ENCODE measurements at places on chromosomes 6 and 20. TPM values are rescaled to one million over a fixed set of nuclear protein-coding genes. Genes with fewer than 3 reads are reported as not detected.

DNA sequence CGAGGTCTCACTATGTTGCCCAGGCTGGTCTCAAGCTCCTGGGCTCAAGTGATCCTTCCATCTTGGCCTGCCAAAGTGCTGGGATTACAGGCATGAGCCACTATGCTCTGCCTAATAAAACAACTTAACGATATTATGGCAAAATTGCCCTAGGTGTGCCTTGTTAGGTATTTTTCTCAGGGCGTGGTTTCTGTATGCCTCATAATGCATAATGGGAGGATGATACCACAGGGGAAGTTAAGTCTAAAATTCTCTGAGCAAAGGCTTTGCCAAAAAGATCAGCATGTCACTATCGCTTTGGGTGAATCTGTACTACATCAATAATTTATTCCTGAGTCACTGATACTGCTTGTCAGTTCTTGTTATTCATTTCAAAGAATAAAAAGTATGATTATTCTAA lies 15.9 kb upstream of the LOC128125822 start:
- no peaks in the 10 kb centered on the region for H3K4me1 ChIP-seq
- H3K36me3 ChIP-seq = no peaks in the 10 kb centered on the region
- no peaks in the 10 kb centered on the region for H3K27me3 ChIP-seq
- H3K4me3 ChIP-seq = no peak overlapping the region

- H3K27me3 ChIP-seq = no peaks in the 10 kb centered on the region
- H3K27ac ChIP-seq = no peak overlapping the region
- DNase-seq = no peak
- peaks cover 3% of the 10 kb centered on the region for H3K4me1 ChIP-seq
- no peak overlapping the region for H3K4me3 ChIP-seq
Measured at GRCh38 chr6:143621876-143622605, 55.7 kb upstream of the PHACTR2 start.

DNA sequence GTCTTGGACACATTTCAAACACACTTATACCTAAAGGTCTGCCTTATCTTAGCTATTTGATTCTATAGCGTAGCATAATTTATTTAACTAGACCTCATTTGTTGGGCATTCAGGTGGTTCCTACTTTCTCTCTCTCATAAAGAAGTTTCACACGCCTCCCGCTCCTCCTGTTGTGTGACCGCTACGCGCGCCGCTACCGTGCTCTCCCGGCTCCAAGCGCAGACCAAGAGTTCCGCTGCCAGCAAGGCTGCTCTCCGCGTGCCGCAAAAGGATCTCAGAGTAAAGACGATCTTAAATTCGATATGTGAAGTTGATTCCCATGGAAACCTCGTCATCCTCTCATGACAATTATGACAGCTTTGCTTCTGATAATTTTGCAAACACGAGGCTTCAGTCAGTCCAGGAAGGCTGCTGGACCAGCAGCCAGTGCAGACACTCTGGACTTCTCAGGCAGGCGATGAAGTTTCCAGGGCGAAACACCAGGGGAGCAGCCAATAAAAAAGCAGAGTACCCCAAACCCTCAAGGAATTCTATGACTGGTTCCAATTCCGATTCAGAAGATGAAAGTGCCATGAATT lies 20.4 kb downstream of the PRSS16 start:
- no peaks in the 10 kb centered on the region for H3K36me3 ChIP-seq
- no peak overlapping the region for H3K27ac ChIP-seq
- DNase-seq = no peak
- H3K4me1 ChIP-seq = no peaks in the 10 kb centered on the region
- no peak overlapping the region for H3K4me3 ChIP-seq

- no peak overlapping the region for H3K27ac ChIP-seq
- H3K4me1 ChIP-seq = no peaks in the 10 kb centered on the region
- H3K4me3 ChIP-seq = no peak overlapping the region
- H3K36me3 ChIP-seq = no peaks in the 10 kb centered on the region
Measured at GRCh38 chr20:60867589-60867988, 384.5 kb upstream of the CDH4 start.

- DNase-seq = peak; percentile 30
- H3K4me3 ChIP-seq = no peak overlapping the region
- H3K27ac ChIP-seq = peak overlapping the region; percentile 47
- peaks cover 7% of the 10 kb centered on the region for H3K36me3 ChIP-seq
- peaks cover 9% of the 10 kb centered on the region for H3K4me1 ChIP-seq
- H3K27me3 ChIP-seq = no peaks in the 10 kb centered on the region
Measured at GRCh38 chr20:5090191-5090590, 29.6 kb downstream of the PCNA start.

- DNase-seq = no peak
- no peak overlapping the region for H3K4me3 ChIP-seq
- H3K27me3 ChIP-seq = no peaks in the 10 kb centered on the region
- no peak overlapping the region for H3K27ac ChIP-seq
- peaks cover 3% of the 10 kb centered on the region for H3K36me3 ChIP-seq
Measured at GRCh38 chr20:34010405-34010931, 16.8 kb downstream of the RALY start.

GRCh38 chr6:144232832-144233230 lies 52.3 kb upstream of the UTRN start:
- no peaks in the 10 kb centered on the region for H3K27me3 ChIP-seq
- H3K36me3 ChIP-seq = no peaks in the 10 kb centered on the region
- no peak overlapping the region for H3K4me3 ChIP-seq
- no peak for DNase-seq
- no peaks in the 10 kb centered on the region for H3K4me1 ChIP-seq

GRCh38 chr6:24951811-24952299 lies 16.1 kb upstream of the RIPOR2 start:
- peak overlapping the region; percentile 23 for H3K4me3 ChIP-seq
- H3K4me1 ChIP-seq = peaks cover 78% of the 10 kb centered on the region
- peak overlapping the region; percentile 76 for H3K27ac ChIP-seq
- peak; percentile 46 for DNase-seq
- H3K36me3 ChIP-seq = no peaks in the 10 kb centered on the region

- no peak overlapping the region for H3K27ac ChIP-seq
- no peak overlapping the region for H3K4me3 ChIP-seq
- no peaks in the 10 kb centered on the region for H3K4me1 ChIP-seq
- DNase-seq = no peak
- no peaks in the 10 kb centered on the region for H3K36me3 ChIP-seq
Measured at GRCh38 chr6:74891349-74891831, 314.5 kb downstream of the COL12A1 start.

DNA sequence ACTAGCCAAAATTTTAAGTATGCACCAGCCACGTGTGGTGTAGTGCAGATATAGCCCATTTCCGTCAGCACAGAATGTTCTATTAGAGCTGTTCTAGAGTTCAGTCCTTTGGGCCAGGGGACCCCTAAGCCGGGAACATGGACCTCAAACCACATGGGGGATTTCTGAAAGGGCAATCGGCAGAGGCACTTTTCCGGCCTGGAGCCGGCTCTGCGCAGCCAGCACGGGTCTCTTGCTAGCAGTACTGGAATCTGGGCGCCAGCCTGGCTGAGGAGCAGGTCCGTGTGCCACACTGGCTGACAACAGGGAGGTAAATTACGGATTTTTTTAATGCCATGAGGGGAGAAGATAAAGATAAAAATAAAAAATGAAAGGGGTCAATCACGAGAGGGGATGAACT lies 120.5 kb downstream of the SULF2 start:
- H3K4me3 ChIP-seq = no peak overlapping the region
- H3K27ac ChIP-seq = no peak overlapping the region
- DNase-seq = no peak
- no peaks in the 10 kb centered on the region for H3K4me1 ChIP-seq
- H3K27me3 ChIP-seq = peaks cover 2% of the 10 kb centered on the region

GRCh38 chr6:146289816-146290588 lies 253.6 kb upstream of the RAB32 start:
- no peaks in the 10 kb centered on the region for H3K36me3 ChIP-seq
- DNase-seq = no peak
- H3K4me3 ChIP-seq = no peak overlapping the region
- H3K27ac ChIP-seq = no peak overlapping the region
- no peaks in the 10 kb centered on the region for H3K27me3 ChIP-seq

GRCh38 chr6:103723438-103724322 lies 1136.0 kb downstream of the HACE1 start:
- no peak overlapping the region for H3K27ac ChIP-seq
- H3K4me1 ChIP-seq = no peaks in the 10 kb centered on the region
- no peaks in the 10 kb centered on the region for H3K27me3 ChIP-seq
- no peak for DNase-seq
- H3K4me3 ChIP-seq = no peak overlapping the region

DNA sequence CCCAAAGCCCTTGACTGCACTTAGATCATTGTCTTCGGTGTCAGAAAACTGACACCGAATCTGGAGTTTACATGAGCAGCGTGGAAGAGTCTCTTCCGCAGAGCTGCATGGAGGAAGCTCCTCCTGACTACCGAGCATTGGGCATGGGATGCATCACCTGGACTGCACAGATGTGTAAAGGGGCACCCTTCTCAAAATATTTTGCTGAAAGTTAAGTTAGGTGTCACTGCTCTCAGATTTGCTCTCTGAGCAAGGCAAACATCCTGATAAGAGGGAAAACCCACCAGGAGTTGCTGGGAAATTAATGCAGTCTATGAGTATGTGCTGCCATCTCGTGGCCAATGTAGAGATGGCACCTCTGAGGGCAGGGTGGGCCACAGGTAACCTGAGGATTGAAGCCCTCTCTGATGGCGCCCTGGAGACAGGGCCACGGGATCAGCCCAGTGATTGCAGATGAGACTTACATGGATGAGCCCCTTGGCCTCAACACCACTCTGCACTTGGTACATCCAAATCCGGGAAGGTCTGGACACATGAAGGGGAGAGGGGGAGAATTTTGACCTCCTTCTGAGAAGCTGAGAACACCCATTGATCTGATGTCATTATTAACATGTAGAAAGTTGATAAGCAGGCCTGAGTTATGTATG lies 129.9 kb downstream of the LPA start:
- no peaks in the 10 kb centered on the region for H3K36me3 ChIP-seq
- H3K27me3 ChIP-seq = no peaks in the 10 kb centered on the region
- peaks cover 7% of the 10 kb centered on the region for H3K4me1 ChIP-seq
- H3K27ac ChIP-seq = no peak overlapping the region
- peak; percentile 36 for DNase-seq

DNA sequence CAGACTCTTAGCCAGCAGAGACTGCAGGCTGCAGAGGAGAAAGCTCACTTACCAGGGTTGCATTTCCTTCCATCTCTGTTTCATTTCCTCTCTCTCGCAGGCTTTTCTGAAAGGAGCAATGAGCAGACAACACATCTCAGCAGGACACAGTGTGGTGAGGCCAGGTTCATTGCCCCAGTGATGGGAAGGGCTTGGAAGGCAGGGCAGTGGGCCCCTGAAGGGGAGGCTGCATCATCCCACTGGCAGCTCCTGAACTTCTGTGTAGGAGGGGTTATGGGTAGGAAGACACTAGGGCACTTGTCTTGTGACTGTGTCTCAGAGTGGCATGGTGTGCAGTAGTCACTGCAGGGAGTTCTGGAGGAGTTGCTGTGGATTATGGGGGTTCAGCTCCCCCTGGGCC lies 246.8 kb downstream of the QKI start:
- H3K4me1 ChIP-seq = no peaks in the 10 kb centered on the region
- H3K27ac ChIP-seq = no peak overlapping the region
- H3K36me3 ChIP-seq = no peaks in the 10 kb centered on the region

DNA sequence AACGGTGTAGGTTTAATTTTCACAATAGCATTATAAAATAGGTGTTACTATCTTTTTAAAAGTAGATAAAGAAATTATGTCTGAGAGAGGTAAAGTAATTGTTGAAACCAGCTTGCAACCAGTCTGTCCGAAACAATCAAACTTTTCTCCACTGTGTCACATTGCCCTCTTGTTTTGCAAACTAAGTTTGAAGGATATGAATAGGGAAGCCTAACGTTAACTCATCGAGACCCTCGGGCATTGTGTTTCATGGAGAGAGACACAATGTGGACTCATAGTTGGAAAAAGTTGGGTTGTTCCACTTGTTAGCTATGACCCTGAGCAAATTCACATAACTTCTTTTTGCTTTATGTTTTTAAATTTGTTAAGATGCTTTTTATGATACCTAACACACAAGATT lies 254.4 kb upstream of the IMPG1 start:
- H3K4me1 ChIP-seq = no peaks in the 10 kb centered on the region
- H3K4me3 ChIP-seq = no peak overlapping the region
- H3K27me3 ChIP-seq = no peaks in the 10 kb centered on the region
- no peak for DNase-seq
- no peak overlapping the region for H3K27ac ChIP-seq

- no peaks in the 10 kb centered on the region for H3K36me3 ChIP-seq
- H3K4me1 ChIP-seq = no peaks in the 10 kb centered on the region
- no peak for DNase-seq
- H3K27me3 ChIP-seq = no peaks in the 10 kb centered on the region
- H3K27ac ChIP-seq = no peak overlapping the region
- no peak overlapping the region for H3K4me3 ChIP-seq
Measured at GRCh38 chr6:25777856-25778649, 23.5 kb downstream of the SLC17A4 start.

- H3K4me1 ChIP-seq = peaks cover 92% of the 10 kb centered on the region
- no peak overlapping the region for H3K27ac ChIP-seq
- H3K4me3 ChIP-seq = no peak overlapping the region
- H3K27me3 ChIP-seq = no peaks in the 10 kb centered on the region
Measured at GRCh38 chr20:48800177-48800576, 27.6 kb downstream of the PREX1 start.

DNA sequence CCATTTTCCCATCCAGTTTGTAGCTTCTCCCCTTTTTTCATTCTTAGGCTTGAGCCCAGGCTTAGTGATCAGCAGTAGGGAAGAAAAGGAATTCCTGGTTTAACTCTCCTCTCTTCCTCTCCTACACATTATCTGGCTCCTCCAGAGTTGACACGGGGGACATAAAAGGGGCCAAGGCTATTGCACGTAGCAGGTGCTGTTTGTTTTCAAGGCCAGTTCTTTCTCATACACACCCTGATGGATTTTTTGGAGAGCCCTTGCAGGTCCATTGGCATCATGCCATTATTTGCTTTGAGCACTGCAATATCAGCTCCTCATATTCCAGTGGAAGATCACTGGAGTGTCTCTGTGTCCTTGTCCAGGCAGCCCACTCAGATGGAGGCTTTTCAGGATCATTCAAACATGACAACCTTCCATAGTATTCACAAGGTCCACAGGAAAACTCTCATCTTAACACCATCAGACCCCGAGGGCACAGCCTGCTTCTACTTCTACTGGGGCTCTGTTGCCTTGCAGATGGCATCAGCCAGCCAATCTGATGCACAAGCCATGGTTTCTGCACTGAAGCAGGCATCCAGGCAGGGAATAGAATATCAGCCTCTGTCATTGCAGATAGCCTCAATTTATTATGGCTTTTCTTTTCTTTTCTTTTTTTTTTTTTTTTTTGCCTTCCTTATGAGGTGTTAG lies 18.8 kb downstream of the PLCB4 start:
- no peaks in the 10 kb centered on the region for H3K4me1 ChIP-seq
- H3K27me3 ChIP-seq = no peaks in the 10 kb centered on the region
- no peak overlapping the region for H3K4me3 ChIP-seq

- H3K27ac ChIP-seq = no peak overlapping the region
- DNase-seq = no peak
Measured at GRCh38 chr20:9071976-9072726, 3.3 kb downstream of the PLCB4 start.

The SPTLC3 gene
- total RNA-seq = 0.89 TPM

The PTK6 gene
- total RNA-seq = 0.26 TPM

The NOX3 gene
- total RNA-seq = not detected

The SCRT2 gene
- total RNA-seq = not detected

The VNN1 gene
- total RNA-seq = not detected

The CENPB gene
- 37.0 TPM for total RNA-seq

The SNAP91 gene
- total RNA-seq = not detected

The SH3BGRL2 gene
- total RNA-seq = 1.4 TPM

The SLX4IP gene
- total RNA-seq = 5.2 TPM

The EDEM2 gene
- 29.8 TPM for total RNA-seq

The SLC4A11 gene
- 2.9 TPM for total RNA-seq

All from T-cell (primary cell).